ENCODE measurements at places on chromosomes 4 and X. TPM values are rescaled to one million over a fixed set of nuclear protein-coding genes. Genes with fewer than 3 reads are reported as not detected.
A peak's percentile ranks its signal among the peaks of the same experiment; 100 is the strongest.

The DRP2 gene
- total RNA-seq, result 0.73 TPM

The UGT8 gene
- 58.1 TPM for total RNA-seq

The FGA gene
- total RNA-seq, result not detected

The SHISA3 gene
- total RNA-seq, result 0.52 TPM

The FAT1 gene
- total RNA-seq, result 291 TPM

The CRMP1 gene
- 1.2 TPM for total RNA-seq

DNA sequence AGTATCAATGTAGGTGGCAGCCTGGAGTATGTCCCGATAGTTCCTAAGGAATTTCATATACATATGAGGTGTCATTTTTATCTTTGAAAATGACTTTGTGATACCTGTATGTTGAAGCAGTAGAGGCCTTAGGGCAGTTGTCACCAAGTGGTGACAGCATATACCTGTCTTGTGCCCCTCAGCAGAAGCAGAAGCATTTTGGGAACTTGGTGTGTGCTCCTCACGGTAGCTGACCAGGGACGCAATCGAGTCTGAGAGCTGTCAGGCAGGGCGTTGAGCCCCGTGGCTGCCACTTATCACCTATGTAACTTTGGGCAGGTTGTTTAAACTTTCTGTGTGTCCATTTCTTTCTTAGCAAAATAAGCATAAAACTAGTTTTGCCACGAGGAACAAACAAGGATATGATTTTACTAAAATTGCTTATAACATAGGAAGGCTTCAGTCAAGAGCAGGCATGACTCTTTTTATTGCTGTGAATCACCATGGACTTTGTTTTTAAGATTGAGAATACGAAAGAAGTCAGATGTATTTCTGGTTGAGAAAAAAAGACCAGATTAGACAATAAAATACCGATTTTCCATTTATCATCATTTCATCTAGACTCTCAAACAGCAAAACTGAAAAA is 161.5 kb downstream of the CPE start:
- no peak for DNase-seq

- no peak for DNase-seq
These were observed 56.5 kb downstream of the PTTG2 start for GRCh38 chr4:38016698-38017097.

- DNase-seq, result no peak
These were observed 74.8 kb downstream of the IL15 start for GRCh38 chr4:141711211-141711610.

DNA sequence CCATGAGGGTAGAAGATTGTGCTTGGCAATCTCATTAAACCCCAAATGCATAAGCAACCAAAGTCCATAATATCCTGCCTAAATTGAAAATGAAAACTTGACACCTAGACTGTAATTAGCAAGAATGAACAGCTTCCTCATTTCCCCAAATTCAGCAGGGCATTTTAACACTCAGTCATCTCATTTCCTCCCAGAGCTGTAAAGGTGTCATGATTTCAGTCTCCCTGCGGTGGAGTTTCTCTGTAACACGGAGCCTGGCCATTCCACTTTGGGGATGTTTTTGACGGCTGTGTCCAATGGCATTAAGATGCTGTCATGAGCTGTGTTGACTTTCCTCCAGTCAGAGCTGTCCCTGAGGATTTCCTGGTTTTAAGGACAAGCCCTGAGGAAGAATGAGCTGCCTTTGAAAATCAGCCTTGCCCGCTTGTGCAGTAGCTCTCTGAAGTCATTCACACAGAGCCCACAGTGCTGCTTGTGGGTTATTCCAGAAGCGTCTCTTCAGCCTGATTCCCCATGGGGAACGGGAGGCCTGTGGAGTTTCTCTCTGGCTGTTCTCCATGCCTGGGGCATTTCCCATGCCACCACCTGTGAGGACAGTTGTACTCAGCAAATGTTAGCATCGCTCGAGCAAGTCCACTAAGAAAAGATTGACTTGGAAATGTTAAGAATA is 187.0 kb downstream of the MID1 start:
- DNase-seq, result no peak

DNA sequence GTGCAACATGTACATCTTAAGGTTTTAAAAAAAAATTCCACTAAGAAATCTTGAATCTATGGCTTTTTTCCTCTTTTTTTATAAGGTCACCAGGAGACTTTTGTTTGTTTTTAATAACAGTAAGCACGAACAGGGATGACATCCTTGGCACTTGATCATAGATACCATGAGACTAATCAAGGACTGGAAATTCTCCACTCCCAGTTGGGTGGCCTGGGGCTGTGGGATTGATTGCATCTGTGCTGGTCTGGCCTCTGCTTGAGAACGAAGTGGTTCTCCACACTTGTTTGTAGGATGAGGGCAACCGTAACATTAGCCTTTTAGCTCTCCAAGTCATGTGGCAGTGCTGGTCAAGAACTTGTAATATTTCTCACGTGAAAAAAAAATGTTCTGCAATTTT is 35.4 kb downstream of the SNX25 start:
- DNase-seq, result no peak

DNA sequence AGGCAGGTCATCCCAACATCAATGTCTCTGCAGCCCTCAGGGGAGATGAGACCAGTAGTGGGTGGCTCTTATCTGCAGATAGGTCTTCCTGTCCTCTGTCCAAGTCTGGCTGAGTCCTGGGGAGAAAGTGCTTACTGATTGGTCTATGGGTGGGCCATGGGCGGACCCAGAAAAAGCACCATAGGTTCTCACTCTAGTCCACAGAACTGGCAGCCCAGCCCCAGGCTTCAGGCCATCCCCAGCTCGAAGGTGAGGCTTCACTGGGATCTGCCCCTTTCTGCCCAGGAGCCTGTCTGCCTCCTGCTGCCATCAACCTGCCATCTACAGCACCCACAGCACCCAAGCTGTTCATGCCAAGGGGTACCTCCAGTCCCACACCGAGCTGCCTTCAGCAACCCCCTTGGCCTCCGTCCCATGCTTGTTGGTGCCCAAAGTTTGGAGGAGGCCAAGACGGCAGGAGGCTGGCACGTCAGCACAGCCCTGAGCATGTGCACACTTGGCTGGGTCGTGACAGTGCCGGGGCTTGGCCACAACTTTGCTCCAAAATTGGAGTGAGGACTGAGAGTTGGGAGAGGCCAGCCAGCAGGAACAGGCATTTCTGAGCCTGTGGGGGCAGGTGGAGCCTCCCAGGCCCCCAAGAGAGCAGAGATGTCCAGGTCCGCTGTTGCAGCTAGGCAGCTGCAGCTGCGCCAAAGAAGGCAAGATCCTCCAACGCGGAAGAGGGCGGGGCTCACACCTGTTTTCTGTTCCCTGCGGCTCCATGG is 99.6 kb downstream of the IQCM start:
- DNase-seq, result no peak

GRCh38 chrX:85851418-85851817 is 195.9 kb downstream of the CHM start:
- peak; percentile 37 for DNase-seq

- DNase-seq, result no peak
These were observed 96.8 kb downstream of the ARSJ start for GRCh38 chr4:113882668-113883067.

- DNase-seq, result no peak
These were observed 584 bp downstream of the TMEM271 start for GRCh38 chr4:575281-576141.

DNA sequence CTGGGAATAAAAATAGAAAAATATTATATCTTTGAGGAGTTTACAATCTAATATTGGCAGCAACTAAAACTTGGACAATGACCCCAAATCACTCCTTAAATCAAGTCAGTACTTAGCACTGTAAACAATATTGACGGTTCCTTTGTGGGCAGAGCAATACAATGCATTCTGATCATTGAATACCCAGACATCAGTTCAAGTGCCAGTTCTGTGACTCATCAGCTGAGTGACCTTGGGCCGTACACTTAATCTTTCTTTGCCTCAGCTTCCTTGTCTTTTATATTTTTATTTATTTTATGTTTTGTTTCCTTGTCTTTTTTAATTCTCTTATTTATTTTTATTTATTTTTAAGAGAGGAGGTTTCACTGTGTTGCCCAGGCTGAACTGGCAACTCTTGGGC is 112.2 kb upstream of the ANXA3 start:
- DNase-seq, result no peak

DNA sequence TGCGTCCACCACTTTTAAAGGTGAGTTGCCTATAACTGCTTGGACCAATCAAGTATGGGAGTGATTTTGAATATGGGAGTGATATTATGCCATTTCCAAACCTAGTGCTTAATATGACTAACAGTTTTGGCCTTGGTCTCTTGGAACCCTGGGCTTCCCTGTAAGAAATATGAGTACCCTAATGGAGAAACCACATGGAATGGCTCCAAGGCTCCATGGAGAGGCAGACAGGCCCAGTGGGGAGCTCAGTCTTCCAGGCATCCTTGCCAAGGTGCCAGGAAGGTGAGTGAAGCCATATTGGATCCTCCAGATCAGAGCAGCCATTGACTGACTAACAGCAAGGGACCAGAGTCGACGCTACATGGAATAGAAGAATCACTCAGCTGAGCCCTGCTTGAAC is 53.2 kb downstream of the MAML3 start:
- DNase-seq, result no peak

DNA sequence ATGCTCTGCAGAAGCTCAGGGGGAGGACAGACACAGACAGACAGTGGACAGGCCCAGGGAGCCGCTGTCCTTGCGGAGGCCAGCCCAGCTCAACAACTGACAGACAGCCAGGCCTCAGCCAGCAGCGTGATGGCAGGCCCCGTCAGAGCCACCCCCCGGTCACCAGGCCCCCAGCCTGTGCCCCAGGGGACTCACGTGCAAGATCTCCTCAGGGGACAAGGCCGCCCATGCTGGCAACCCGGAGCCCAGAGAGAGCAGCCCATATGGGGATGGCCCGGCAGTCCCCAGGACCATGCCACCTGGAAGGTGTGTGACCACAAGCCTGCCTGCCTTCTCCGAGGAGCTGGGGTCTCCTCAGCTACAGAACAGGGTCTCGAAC is 28.0 kb upstream of the MXD4 start:
- no peak for DNase-seq

DNA sequence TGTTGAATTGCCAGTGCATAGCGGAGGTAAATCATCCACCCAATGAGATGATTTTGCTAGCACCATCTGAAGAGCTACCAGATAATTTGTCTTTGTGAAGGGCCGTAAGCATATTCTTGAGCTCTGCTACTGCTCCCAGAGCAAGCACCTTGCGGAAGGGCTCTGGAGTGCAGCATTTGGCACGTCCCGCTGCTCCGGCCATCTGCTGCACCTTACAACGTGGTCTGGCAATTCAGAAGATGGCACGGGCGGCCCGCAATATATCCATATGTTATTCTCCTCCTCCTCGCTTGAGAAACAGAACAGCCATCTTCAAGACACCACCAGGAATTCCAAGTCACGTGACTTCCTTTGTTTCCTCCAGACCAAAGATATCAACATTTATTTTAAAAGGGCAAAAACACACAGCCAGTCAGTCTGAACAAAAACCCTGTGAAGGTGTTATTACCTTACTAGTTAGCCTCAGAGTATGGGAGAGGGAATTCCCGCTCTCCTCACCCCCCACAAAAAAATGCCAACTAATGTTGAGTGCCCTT is 1095.7 kb upstream of the TENM3 start:
- DNase-seq, result no peak

DNA sequence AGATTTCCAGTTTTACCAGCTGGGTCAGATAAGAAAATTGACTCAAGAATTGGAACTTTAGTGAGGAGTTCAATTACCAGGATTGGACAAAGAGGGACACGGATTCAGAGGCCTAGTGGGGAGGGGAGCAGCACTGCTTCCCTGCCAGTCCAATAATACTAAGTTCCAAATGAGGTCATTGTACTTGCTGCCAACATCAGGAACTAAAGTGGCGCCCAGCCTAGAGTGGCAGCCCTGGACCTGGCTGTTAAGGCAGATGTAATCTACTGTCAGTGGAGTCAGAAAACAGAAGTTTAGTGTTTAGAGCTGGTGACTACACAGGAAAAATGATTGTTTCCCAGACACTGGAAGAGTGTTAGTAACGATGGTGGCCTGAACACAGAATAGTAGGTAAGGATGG is 42.7 kb upstream of the RAPGEF2 start:
- no peak for DNase-seq

- DNase-seq, result peak; percentile 25
These were observed 35.3 kb upstream of the WAS start for GRCh38 chrX:48648336-48648751.

All from left colon (tissue), 2 donors.